ENCODE measurements at places on chromosomes 12 and 14.
A peak's percentile ranks its signal among the peaks of the same experiment; 100 is the strongest.

GRCh38 chr12:75981247-75982168 lies 50.1 kb downstream of the PHLDA1 start:
- no peak for DNase-seq

DNA sequence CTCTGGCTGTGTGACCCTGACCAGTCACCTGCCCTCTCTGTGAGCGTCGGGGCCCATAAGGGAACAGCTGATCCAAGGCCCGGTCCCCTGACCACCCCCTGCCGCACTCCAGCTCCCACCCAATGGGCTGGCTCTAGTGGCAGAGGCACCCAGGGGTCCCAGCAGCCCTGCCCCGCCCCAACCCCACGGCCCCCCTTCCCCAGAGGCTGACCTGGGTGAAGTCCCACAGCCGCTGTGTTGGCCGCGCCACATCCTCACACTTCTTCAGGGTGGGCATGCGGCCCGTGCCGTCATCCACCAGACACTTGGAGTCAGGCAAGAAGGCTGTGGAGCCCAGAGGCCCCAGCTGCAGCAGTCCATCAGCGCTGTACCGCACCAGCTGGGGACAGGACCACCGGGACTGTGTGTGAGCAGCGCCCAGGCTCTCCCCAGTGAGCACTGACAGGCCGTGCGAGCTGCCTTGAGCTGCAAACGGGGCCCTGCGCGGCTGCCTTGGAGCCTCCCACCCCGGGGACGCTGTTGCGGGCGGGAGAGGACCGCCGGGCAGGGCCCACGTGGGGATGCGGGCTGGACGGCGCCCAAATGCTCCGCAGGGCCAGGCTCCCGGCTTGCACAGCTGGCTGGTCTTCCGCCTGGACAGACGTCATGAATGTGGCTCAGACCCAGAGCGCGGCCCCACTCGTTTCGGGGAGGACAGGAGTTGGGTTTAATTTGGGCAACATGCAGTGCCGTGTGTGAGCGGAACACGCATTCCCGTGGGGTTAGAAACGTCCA lies 53.5 kb downstream of the NOC4L start:
- DNase-seq, result peak; percentile 61

DNA sequence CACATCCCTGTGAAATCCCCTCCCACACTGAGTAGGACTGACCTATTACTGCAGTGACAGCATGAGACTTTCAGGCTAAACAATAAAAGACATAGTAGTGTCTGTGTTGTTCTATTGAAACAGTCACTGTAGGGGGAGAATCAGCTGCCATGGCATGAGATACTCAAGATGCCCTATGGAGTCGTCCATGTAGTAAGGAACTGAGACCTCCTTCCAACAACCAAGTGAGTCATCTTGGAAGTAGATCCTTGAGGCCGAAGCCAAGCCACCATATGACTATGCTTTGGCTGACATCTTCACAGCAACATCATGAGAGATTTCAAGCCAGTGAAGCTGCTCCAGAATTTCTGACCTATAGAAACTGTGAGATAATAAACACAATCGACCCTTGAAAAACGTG lies 12.1 kb upstream of the LRP6 start:
- no peak for DNase-seq

DNA sequence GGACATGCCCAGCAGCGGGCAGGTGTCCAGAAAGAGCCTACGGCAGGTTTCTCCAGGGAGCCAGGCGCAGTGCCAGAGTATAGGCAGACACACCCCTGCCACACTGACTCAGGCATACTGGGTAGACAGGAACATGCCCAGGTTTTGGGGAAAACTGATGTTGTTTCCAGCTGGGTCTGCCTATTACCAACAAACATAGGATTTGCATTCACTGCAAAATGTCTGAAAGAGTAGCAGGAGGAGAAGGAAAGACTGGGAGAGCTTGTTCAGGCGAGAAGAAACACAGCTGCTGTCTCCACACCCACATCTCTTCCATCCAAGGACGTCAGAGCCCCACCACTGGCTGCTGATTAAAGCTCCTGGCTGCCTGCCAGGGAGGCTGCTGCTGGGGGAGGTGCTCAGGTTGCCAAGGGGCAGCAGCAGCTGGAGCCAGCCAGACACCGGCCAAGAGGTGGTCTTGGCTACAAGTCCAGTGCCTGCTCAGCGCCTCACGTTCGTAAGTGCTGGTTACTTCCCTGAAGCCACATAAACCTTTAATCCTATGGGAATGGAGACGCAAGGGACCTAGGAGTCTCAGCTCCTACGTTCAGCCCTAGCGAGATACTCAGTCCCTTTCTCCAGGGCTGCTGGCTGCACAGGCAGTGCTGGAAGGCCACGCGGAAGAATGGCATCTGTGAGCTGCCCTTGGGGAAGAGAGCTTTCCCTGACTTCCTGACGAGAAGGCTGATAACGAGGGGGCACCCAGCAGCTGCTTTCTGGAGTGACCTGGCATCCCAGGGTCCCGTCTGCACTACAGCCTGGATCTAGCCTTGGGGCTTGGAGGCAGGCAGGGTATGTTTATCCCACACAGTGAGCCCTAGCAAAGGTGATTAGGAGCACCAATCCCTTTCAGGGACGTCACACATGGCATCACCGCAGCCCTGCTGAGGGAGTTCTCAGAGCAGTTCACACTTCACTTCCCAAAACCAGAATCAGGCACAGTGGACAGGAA lies 58.1 kb downstream of the PLEKHG3 start:
- DNase-seq, result peak; percentile 92

GRCh38 chr14:85273099-85273677 lies 256.8 kb upstream of the FLRT2 start:
- DNase-seq, result no peak

GRCh38 chr12:63301311-63301710 lies 150.3 kb upstream of the AVPR1A start:
- DNase-seq, result no peak

DNA sequence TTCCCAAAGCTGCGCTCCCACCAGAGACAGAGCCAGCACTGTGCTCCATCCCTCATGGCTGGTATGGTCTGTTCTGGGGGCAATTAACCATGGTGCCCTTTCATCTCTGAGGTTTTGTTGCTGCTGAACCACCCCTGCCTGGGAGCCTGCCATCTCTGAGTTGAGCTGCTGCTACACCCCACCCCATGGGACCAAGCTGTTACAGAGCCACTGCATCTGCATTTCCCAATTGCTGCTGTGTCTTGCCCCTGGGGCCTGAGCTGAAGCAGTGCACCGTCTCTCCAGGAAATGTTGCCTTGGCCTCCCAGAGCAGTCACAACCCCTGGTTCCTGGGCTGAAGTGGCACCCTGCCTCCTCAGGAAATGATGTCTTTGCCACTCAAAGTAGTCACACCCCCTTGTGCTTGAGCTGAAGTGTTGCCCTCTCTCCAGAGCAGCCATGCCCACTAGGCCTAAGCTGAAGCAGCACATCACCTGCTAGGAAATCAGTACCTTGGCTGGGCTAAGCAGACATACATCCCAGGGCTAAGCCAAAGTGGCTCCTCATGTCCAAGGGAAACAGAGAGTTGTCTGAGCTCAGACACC lies 140.3 kb downstream of the RERGL start:
- peak; percentile 16 for DNase-seq

- DNase-seq, result peak; percentile 51
Observed at GRCh38 chr14:73753124-73753886, 39.1 kb upstream of the PNMA1 start.

GRCh38 chr14:33273978-33274377 lies 335.3 kb downstream of the NPAS3 start:
- DNase-seq, result no peak

DNA sequence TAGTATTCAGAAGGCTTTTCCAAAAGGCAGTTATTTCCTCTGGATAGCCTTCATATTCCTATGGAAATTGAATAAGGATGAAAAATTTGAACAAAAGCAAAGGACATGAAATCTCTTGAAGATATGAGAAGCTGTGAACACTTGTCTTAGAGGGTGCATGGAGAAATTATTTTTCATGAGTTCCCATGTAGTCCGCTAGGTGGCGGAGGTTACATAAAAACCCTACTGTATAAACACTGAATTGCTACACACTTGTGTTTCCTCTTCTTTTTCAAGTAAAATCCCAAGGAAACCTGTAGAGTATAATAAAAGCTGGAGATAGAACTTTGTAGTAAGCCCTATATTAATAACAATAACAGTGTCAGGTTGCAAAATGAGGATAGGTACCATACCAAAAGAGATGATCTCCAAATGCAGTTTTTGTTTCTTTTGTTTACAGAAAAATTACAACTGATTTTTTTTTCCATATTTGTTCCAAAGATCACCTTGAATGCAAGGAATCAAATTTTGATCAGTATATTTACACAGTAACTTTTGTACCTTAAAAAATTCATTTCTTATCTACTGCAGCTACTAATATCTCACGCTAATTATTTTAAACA lies 37.8 kb upstream of the OR4E1 start:
- DNase-seq, result no peak

DNA sequence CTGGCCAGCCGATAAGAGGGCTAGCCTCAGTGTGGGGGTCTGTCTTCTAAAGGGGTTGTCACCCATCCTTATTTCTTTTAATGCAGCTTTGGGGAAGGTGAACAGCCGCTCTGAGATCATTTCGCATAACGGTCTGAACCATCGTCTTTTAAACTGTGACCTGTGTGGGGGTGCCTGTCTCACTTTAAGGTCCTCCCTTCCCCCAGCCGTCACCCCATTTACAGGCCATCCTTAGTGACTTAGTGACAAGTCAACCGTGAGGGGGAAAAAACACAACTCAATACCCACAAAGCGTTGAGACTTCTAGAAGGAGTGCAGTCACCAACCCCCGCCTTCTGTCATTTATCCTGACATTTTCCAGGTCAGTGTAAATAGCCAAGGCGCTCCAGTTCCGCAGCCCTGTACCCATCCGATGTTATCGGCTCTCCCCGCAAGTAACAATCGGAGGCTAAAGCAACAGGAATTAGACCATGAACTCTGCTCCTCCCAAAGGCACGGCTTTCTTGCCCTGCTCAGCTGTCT lies 505 bp upstream of the DENND5B start:
- DNase-seq, result no peak

DNA sequence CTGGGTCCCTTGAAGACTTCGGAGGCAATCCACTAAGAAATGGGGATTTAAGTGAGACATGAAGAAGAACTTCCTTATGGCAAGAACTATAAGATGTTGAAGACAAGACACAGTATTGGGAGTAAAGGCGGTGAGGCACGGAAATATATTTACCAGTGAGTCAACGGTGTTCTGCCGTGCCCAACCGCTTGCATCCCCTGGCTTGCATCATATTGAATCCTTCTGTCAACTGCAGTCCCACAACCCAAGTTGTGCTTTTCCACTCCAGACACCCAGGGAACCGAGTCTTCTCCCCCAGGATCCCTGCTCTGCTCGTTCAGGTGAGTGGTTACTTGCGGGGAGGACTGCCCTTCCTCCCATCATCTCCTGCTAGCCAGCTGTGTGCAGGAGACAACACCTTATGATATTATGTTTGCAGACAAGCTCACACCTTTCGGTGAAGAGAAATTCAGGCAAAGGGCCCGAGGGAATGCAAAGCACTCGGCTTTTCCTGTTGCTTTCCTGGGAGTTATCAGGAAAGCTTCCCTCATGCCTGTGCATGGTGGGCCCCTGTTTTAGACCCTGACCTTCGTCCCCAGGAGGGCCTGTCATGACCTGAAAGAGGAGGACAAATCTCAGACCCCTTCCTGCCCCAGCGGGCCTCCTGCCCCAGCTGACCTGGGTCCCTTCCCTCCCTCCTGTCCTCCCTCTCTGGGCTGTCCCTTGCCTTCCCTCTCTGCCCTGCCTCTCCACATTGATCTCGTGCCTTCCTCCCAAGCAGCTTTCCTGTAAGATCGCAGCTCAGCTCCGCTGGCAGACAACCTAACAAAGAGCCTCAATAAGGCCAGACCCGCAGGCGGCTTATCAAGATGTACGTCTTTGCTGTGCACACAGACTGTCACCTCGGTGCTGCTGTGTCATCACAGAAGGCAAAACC lies 4.3 kb upstream of the LRTM2 start:
- no peak for DNase-seq

DNA sequence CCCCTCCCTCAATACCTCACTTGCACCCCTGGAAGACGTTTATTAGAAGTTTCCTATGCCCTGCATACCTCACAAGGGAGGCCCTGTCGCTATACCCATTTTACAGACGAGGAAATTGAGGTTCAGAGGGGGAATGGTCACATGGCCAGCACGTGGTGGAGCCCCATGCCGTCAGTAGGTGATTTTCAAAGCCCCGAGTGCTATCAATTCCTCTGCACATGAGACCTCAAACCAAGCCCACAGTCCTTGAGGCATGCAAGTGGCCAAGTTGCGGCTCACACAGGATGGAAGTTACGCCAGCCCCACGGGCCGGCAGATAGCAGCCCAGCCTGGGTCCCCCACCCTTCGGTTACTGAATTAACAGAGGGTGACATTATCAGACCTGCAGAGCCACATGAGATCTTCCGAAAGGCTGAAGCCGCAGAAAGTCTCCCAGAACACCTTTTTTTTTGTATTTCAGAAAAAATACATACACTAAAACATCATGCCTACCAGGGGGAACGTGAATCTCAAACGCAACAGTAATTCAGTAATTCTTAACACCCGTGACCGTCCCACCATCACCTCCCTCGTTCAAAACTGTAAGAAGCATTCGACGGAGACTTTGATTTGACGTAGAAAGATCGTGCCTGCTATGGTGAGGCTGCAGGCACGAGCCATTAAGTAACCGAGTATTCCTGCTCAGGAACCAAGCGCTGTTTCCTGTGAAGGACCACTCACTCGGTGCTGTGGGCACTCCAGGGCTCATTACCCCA lies 129.0 kb downstream of the RFLNA start:
- DNase-seq, result no peak

GRCh38 chr14:101404426-101405170 lies 156.7 kb upstream of the DIO3 start:
- no peak for DNase-seq

DNA sequence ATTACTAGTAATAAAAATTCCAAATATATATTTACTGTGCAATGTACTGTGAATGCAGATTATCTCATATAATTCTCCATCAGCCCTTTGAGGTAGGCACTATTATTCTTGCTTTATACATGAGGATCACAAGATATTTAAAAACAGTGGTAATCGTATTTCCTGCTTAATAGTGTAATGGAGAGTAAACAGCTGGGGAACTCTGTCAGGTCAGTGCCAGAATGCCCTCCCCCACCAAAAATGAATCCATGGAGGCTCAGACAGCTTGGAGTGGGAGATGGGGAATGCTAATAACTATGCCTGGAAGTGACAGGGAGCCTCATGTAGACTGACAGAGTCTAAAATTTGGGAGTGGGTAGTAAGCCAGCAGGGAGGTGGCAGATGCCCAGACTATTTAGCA lies 153.6 kb downstream of the PAH start:
- no peak for DNase-seq

DNA sequence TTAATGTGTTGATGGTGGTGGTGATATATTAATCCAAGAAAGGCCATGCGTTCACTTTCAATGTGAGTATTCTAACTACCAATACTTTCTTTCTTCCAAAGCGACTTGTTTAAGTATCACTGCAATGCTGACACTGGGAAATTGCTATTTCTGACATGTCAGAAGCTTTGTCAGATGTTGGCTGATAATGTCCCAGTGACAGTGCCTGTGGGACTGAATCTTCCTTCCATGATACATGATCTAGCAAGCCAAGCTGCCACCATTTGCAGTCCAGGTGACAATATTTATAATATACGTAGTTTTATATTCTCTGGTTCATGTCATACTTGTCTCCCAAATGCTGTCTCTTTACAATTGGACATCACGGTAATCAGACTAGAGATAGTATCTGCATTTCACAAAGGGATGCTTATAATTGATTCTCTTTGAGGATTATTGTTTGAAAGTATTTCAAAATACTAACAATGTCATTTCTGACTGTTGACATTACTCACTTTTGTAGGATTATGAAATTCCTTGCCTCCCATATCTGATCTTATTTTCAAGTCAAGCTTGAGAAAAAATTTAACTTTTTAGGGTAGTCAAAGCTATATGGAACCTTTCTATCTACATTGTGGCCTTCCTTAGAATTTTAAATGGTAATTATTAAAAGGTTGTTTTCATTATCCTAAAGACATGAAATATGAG lies 57.3 kb downstream of the KNTC1 start:
- DNase-seq, result no peak
